ENCODE measurements at places on chromosomes 13 and 19.

GRCh38 chr19:57709616-57710015, 612 bp upstream of the ZNF154 start:
- no peak for DNase-seq

- no peak for DNase-seq
Measured at GRCh38 chr19:49272204-49272603, 52.8 kb downstream of the SLC6A16 start.

DNA sequence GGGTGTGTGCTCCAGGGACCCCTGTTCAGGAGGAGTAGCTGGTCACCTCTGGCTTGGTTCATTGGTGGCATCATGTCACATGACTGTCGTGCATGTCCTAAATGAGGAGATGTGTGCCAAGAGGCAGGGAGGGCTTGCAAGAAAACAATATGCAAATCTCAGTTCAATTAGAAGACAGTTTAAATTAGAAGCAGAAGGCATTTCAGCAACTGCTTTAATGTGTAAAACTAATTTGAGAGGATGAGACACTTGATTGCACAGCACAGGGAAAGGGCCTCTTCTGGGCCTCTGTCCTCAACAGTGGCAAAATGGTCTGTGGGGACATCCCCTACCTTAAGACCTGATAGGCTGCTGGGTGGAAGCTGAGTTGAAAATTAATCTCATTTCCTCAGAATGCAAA, 54.6 kb downstream of the SPATA13 start:
- no peak for DNase-seq

DNA sequence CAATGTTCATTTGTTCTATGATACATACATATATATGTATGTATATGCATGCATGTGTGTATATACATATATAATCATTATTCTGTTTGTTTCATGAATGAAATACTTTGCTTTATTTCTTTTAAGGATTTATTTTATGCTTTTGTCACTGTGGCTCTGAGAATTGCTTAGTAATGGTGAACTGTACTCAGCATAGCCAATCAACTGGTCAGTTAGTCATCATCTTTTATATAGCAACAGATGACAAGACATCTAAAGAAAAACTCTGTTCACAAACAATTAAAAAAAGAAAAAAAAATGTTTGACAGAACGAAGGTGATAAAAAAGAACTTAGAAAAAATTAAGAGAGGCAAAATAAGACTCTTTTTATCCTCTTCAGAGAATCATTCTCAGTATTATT, 1440.3 kb downstream of the PCDH9 start:
- DNase-seq, result no peak

GRCh38 chr19:29006057-29006735, 206.8 kb downstream of the UQCRFS1 start:
- no peak for DNase-seq

DNA sequence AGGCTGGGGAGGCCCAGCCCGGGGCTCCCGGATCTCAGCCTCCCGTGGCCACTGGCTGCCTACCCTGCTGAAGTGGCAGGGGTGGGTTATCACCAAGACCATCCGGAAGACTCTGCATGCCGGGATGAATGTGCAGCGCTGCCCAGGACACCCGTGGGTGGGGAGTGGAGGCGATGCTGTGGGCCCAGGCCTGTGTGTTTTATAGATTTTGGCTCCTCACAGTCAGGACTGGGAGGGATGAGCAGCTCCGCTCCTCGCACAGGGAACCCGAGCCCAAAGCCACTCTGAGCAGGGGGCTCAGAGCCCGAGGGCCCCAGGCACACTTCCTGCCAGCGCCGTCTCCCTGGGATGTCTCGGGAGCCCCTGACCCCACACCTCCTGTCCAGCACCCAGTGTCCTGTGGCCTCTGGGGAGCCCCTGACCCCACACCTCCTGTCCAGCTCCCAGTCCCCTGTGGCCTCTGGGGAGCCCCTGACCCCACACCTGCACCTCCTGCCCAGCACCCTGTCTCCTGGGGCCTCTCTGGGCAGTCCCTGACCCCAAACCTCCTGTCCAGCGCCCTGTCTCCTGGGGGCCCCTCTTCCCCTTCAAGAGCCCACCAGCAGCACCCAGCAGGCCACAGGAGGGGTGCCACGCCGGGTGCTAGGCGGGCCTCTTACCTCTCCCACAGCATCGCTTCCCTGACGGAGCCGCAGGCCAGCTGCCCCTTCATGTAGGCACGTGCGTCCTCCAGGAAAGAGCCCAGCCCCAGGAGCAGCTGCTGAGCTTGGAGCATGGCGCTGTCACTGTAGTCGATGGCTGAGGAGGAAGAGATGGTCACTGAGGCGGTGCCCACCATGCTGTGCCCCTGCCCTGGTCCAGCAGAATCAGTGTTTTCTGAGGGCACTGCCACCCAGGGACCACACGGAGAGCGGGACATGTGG, 31.4 kb downstream of the NAXD start:
- no peak for DNase-seq

GRCh38 chr13:109369353-109370052, 416.9 kb downstream of the IRS2 start:
- no peak for DNase-seq

- no peak for DNase-seq
Measured at GRCh38 chr13:99380921-99381645, 73.9 kb upstream of the GPR183 start.

DNA sequence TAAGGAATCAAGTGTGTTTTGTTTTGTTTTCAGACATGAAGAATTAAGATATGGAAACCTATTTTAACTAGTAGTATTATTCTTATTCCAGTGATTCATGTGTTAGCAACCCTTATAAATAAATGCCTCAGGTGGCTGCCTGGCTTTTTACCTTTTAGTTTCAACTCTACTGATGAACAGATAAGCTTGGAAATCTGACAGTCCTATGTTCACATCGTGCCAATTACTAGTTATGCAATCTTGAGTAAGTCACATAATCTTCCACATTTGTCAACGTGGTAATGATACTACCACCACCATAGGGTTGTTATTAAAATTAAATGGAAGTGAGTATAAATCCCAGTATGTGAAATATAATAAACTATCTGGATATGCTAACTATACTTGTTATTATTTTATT, 64.3 kb downstream of the TBC1D4 start:
- no peak for DNase-seq

- peak; percentile 38 for DNase-seq
Measured at GRCh38 chr13:113552786-113553434, 31.6 kb upstream of the TFDP1 start.

- peak; percentile 25 for DNase-seq
Measured at GRCh38 chr13:111514610-111515306, 194.3 kb downstream of the TEX29 start.

DNA sequence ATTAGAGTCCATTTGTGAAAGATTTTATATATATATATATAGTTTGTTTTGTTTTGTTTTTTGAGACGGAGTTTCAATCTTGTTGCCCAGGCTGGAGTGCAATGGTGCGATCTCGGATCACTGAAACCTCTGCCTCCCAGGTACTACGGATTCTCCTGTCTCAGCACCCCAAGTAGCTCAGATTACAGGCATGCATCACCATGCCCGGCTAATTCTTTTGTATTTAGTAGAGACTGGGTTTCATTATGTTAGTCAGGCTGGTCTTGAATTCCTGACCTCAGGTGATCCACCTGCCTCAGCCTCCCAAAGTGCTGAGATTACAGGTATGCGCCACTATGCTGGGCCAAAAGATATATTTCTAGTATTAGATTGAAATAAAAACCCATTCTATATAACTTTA, 4.0 kb upstream of the ZNF701 start:
- no peak for DNase-seq

GRCh38 chr19:48724796-48725753, 5.5 kb upstream of the MAMSTR start:
- DNase-seq, result peak; percentile 89

DNA sequence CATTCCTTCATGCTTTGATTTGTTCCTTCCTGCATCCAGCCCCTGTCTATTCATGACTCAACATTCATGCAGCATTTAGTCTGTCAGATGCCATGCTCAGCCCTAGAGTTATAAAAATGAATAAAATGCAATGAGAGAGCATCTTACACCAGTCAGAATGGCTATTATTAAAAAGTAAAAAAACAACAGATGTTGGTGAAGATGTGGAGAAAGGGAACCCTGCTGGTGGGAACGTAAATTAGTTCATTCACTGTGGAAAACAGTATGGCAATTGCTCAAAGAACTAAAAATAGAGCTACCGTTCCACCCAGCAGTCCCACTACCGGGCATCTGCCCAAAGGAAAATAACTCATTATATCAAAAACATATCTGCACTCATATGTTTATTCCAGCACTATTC, 70.0 kb upstream of the GTF3A start:
- DNase-seq, result no peak

- DNase-seq, result no peak
Measured at GRCh38 chr19:48501494-48502349, 9.9 kb downstream of the LMTK3 start.

GRCh38 chr13:66530158-66530557, 700.0 kb downstream of the PCDH9 start:
- DNase-seq, result no peak

DNA sequence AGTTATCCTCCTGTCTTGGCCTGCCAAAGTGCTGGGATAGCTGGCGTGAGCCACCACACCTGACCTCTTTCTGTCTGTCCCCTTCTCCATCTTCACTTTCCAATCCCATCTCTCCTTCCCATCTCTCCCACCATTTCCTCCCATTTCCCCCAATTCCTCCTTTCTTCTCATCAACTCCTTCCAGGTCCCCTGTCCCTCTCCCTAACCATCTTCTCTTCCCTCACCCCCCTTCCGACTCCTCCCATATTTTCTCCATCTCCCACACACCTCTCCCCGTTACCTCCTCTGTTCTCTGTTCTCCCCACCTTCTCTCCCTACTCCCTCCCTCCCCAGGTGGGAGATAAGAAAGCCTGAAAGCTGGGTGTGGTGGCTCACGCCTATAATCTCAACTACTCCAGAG, 40.6 kb downstream of the KEAP1 start:
- no peak for DNase-seq
